ENCODE measurements at places on chromosomes 2 and 18.

DNA sequence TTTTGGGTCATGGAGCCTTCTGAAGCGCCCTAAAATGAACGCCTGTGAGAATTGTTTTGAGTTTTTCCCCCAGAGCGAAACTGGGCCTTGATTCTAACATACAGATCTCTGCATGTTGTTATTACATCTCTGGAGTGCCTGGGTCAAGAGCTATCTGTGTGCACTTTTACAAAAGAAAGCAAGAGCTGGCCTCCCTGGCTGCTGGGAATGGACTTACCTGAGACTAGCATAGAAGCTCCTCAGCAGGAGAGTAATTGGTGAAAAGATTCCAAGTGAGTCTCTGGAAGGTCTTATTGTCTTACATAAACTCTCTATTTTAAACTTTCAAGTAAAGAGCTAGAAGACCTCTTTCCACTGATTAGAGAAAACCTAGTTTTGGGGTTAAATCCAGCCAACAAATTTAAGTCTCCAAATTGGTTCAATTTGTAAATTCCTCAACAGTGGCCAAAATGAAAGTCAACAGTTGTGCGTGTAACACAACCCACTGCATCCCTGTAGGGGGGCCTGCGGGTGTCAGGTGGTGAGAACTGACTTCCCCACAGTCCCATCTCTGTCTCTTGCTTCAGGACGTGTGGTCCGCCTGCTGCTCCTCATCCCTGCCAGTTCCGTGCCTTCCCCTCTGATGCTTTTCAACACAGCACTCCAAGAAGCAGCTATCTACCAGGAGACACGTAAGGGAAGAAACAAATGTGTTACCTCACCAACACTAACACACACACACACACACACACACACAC lies 206.1 kb downstream of the SH3BP4 start:
- DNase-seq: no peak

- DNase-seq: no peak
Measured at GRCh38 chr2:197969391-197969893, 165.0 kb downstream of the PLCL1 start.

- no peak for DNase-seq
Measured at GRCh38 chr2:15299904-15300520, 261.1 kb downstream of the NBAS start.

GRCh38 chr2:43133708-43134570 lies 92.5 kb downstream of the ZFP36L2 start:
- no peak for DNase-seq

DNA sequence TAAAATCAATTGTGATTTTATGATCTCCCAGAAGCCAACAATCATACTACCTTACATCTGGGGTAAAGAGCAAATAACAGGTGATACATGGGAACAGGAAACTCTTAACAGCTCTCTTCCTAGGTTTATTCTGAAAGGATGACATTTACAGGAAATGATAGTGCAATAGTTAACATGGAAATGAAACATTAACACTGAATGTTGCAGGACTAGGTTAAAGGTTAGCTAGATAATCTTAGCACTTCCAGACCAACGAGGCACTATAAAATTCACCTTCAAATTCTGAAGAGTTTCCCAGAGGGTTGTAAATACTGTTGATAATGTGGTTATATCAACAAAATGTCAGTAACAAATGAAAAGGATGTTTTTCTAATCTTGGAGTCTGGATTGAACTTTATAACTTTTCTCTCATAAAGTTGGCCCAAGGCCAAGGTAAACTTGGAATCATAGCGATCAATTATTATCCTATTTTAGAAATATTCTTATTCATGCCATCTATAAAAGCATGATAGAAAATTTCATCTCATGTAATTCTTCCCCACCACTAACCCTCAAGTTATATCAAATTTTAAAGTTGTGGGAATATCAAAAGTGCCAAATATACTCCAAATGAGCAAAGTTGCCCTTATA lies 32.9 kb upstream of the GCG start:
- DNase-seq: no peak

DNA sequence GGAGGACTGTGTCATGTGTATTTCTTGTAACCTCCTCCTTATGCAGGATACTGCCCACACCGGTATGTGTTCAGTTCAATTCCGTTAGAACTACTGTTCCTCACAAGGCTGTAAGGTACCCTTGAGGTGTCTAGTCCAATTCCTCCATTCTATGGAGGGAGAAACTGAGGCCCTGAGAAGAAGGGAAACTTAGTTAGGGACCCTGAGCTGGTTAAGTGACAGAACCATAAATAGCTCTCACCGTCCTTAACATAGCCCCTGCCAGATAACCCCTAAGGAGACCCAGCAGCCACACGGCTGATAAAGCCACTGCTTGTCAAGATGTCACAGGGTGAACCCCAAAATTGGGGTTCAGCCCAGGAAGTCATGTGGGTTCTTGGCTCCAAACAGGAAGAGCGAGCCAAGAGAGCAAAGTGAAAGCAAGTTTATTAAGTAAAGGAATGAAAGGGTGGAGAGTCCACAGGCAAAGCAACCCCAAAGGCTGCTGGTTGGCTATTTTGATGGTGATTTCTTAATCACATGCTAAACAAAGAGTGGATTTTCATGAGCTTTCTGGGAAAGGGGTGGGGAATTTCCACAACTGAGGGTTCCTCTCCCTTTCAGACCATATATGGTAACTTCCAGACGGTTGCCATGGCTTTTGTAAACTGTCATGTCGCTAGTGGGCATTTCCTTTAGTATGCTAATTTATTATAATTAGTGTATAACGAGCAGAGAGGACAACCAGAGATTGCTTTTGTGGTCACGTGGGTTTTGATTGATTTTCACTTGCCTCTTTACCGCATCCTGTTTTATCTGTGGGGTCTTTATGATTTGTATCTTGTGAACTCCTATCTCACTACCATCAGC lies 83.4 kb upstream of the RTN4 start:
- no peak for DNase-seq

DNA sequence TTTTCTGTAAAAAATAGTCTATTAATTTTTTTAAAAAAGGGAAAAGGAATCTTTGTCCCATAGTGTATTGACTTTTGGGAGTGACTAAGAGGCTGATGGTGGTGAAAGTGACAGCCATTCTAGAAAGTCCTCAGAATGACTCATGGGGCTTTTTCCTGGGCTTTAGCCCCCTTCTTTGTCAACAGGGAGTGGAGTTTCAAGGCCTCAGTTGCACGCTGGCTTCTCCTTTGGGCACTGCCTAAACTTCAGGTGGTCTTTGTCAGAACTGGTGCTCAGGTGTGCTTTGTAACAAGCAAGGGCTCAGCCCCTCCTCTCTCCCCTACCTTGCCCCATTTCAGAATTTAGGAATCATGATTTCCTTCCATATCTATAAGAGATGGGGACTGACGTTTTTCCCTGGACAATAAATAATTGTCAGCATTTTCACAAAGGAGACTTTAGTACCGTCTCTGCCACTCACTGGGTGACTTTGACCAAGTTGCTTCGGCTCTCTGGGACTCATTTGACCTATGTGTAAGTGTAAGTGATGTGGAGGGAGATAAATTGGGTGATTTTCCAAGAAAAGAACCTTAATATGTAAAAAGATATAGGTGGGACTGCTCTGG lies 61.2 kb upstream of the IGFBP2 start:
- no peak for DNase-seq

DNA sequence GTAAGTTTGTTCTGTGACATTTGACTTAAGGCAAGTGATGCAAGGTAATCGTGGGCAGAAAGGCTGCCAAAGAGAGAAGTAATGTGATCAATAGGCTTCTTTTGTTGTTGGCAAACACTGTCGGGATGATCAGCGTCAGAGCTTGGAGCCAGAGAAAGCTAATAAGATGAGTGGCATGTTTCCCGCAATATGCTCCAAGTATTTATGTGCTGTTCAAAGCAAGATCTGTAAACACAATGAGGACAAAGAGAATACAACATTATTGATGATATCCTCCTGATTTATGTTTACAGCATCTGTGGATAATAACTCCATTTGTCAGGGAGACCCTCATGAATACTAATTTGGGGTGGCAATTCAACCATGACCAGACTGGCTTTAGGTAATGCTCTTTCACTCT lies 603.3 kb downstream of the TDRD15 start:
- peak; percentile 3 for DNase-seq

GRCh38 chr2:37005118-37005868 lies 39.0 kb upstream of the STRN start:
- no peak for DNase-seq

DNA sequence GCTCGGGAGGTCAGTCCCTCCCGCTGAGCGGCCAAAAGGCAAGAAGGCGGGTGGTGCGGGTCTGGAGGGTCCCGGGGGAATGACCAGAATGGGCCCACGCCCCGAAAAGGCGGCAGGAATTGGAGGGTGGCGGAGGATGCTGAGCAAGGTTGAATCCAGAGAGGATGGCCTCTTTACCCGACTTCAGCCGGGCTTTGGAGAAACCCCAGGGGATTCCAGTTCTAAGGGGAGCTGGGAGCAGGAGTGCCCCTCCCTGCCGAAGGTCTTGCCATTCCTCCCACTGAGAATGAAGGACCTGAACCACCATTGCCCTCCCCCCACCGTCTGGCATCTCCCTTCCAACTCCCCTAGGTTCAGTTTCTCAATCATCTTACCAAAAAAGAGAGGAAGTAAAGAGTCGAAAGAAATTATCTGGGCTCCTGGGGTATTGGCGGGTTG lies 38.9 kb upstream of the ATP6V1B1 start:
- DNase-seq: no peak

GRCh38 chr2:212732860-212733259 lies 194.3 kb upstream of the ERBB4 start:
- DNase-seq: no peak

- no peak for DNase-seq
Measured at GRCh38 chr2:173001664-173002604, 73.7 kb upstream of the MAP3K20 start.
